Breast epithelium (tissue), 4 donors: ENCODE measurements at places on chromosomes 16 and 17. TPM values are rescaled to one million over a fixed set of nuclear protein-coding genes. Genes with fewer than 3 reads are reported as not detected.

Gene HOXB2
- 36.4 TPM for total RNA-seq

Gene SHPK
- 9.5 TPM for total RNA-seq

Gene TBC1D24
- total RNA-seq, result 16.7 TPM

Gene OTOP3
- not detected for total RNA-seq

Gene KRTAP16-1
- not detected for total RNA-seq

Gene ACSM2A
- not detected for total RNA-seq

Gene ZPBP2
- not detected for total RNA-seq

Gene HS3ST3B1
- total RNA-seq, result 3.6 TPM

Gene CEP112
- total RNA-seq, result 27.2 TPM

Gene ALDH3A1
- total RNA-seq, result 2.0 TPM

Gene ORC6
- 0.80 TPM for total RNA-seq

Gene FOXC2
- total RNA-seq, result 0.15 TPM

Gene MYH3
- 0.80 TPM for total RNA-seq

Gene TMEM100
- total RNA-seq, result 27.2 TPM

Gene PIK3R5
- 12.3 TPM for total RNA-seq

Gene IL21R
- 0.33 TPM for total RNA-seq

Gene MEIOB
- not detected for total RNA-seq

Gene DUS1L
- total RNA-seq, result 96.4 TPM

Gene HSD17B2
- total RNA-seq, result 8.8 TPM

Gene TMEM238L
- 0.66 TPM for total RNA-seq

Gene KRT39
- not detected for total RNA-seq

Gene HES7
- not detected for total RNA-seq

Gene MYH13
- total RNA-seq, result not detected
